ENCODE measurements at places on chromosomes 7 and 10.

GRCh38 chr7:54111814-54112511 is 430.2 kb upstream of the VSTM2A start:
- DNase-seq = no peak

DNA sequence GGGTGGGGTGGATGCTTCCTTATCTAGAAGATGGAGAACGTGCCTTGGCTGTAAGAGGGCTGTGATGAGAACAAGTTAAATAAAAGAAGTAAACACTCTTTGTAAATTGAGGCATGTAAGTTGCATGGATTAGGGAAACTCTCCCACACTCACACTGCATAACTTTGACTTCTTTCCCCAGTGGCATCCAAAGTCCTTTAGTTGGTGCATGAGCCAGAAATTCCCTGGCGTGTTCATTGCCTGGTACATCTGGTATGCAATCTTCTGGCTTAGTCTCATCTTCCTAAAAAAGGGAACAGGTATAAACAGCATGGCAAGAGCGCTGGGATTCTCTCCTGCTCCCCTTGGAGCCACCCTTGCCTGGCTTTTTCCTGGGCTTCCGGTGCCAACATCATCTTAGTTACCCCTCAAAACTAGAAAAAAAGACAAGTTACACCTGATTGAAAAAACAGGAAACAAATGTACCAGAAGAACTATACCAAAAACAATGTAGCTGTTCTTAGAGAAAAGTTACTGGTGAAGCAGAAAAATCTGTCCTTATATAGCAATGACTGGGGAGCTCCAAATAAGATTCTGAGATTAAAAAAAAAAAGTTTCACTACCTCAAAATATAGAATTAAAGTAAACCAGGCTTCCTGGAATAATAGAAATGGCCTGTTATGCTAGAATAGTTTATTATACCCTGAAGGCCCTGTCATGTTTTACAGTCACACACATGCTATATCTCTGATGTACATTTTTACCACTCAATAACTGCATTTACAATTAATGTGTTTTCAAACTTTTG is 9.9 kb downstream of the RP9 start:
- no peak for DNase-seq

GRCh38 chr10:66940965-66941364 is 15.1 kb downstream of the LRRTM3 start:
- no peak for DNase-seq

- DNase-seq = no peak
Observed at GRCh38 chr10:75049316-75050148, 61.9 kb upstream of the SAMD8 start.

- no peak for DNase-seq
Observed at GRCh38 chr7:77306231-77307067, 106.8 kb upstream of the FGL2 start.

DNA sequence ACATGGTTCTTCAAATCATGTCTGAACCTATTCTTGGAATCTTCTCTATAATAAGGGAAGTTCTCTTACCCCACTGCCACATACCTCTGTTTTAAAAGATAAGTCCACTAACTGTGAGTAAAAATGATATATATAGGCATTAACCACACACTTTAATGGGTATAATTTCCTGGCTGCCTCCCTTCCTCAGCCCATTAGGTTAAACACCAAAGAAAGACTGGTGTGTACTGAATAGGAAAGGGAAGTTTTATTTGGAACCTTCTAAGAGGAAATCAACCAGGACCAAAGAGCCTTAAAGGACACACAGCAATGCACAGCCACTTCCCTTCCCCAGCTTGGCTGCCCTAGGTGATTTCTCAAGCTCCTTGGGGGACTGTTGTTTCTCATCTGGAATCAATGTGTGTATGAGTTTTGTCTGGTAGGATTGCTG is 5.0 kb upstream of the WBP1L start:
- DNase-seq = no peak

DNA sequence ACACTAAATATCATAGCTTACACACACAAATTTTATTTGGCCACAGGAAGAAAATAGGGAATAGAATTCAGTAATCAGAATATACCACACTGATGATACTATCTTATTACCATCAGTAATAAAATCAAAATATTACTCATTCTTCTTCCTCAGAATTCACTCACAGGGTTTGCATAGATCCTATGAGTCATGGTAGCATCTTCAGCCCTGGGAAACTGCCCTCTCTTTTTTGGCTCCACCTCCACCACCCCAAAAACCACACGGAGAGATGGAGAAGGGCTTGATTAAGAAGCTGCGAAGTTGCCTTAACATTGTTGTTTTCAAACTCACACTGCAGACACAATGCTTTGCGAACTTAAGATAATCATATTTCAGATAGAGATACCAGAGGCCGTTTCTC is 154.1 kb upstream of the AHR start:
- peak; percentile 28 for DNase-seq

DNA sequence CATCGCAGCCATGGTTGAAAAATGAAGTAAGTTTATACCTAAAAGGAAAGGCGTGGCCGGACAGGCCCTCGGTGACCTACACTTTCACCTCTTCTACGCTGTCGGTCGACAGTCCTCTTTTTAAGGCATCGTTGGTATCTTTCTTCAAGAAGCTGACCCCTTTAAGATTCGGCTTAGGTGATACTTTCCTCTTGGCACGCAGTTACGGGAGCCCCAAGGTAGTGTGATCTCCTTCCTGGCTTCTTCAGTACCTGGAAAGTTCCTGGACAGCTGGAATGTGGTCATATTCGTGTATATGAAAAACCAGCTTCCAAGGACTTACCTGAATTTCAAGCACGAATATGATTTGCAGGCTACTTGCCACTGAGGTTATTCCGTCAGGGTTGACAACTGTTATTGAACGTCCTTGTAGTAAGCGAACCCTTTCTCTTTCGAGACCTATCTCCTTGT is 885 bp upstream of the SYPL1 start:
- DNase-seq = peak; percentile 23

DNA sequence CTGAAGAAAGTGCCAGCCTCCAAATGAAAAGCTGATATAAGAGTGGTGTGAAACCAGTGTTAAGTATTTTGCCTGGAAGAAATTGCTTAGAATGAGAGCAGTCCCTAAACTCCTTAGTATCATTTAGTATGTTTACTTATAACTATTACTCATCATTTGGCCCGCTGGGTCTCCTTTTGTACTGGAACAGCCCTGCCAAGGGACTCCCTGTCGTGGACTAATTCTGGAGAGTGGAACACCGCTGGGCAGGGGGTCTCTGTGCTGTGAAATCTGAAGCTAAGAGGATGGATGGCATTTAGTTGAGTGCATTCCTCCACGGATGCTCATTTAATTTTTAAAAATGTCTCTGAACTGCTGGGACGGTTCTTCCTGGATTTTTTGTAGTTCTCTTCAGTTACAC is 889.9 kb upstream of the C7orf33 start:
- no peak for DNase-seq

- DNase-seq = no peak
Observed at GRCh38 chr10:14438057-14438456, 107.3 kb upstream of the FRMD4A start.

- no peak for DNase-seq
Observed at GRCh38 chr10:6600224-6600987, 20.3 kb upstream of the PRKCQ start.

DNA sequence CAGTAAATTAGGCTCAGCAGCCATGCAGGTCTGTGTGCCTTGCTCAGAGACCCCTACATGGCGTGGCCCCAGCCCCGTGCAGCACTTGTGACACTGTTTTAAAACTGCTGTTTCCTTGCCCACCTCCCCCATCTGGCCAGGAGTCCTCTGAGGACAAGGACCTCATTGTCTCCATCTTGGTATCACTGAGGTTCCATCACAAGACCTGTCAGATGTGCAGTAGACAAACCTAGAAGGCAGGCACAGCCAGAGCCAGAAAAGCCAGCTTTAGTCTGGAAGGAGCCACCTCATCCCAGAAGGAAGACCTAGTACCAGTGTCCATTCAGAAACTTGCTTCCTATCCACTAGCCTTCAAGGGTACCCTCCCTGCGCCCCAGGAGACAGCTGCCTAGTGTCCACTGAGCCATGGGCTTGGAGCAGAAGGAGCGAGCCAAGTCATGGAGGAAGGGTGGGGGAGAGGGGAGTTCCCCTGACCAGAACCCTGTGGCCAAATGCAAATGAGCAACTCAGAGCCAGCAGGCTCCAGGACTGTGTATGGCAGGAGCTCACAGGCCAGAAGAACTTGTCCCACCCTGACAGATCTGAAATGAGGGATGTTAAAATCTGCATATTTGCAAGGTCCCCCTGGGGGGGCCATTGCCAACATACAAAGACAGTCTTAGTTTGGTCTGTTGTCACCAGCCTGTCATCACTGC is 176.1 kb downstream of the SH3PXD2A start:
- no peak for DNase-seq

GRCh38 chr10:5719546-5719945 is 34.9 kb downstream of the TASOR2 start:
- no peak for DNase-seq

DNA sequence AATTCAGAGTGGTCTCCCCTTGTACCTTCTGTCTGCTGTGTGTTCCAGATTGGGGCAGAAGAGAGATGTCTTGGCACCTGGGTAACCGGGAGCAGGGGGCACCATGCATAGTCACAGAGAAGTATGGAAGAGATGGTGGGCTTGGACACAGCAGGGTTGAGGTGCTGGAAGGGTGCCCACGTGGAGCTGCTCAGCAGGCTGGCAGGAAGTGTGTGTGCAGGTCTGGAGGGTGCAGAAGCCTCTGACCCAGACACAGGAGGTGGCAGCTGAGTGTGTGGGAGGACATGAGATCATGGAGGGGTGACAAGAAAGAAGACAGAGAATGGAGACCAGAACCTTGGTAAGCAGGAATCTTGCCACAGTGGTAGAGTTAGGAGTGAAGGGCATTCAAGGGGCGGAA is 42.3 kb upstream of the DUSP5 start:
- no peak for DNase-seq

GRCh38 chr10:119669331-119669730 is 18.2 kb downstream of the BAG3 start:
- no peak for DNase-seq

- no peak for DNase-seq
Observed at GRCh38 chr7:154910125-154910524, 92.8 kb downstream of the PAXIP1 start.

DNA sequence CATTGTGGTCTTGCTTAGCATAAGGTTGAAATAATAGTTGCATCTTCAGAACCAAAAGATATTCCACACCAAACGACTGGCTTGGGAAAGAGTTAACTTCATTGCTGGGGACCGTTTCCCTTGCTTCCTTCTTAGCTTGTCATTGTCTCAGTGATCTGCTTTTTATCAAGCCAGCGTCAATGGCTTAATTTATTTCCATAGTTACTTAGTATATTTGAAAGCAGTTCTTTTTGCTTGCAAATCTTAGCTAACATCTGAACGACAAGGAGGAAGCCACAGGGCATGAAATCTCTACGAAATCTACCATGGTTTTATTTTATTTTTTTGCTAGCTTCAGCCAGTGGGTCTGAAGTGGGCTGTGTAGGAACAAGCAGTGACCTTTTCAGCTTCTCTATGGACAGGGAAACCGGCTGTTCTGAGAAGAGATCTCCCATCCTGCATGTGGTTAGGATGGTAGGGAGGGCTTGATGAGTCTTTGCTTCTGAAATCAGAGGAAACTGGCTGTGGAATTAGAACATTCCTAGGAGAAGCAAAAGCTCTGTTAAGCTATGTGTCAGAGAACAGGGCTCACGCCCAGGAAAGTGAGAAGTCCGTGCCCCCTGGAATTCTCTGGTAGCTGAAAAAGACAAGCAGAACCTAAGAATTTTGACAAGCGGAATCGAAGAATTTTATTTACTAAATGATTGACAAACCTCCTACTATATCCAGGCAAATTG is 8.0 kb downstream of the SLC18A2 start:
- no peak for DNase-seq

DNA sequence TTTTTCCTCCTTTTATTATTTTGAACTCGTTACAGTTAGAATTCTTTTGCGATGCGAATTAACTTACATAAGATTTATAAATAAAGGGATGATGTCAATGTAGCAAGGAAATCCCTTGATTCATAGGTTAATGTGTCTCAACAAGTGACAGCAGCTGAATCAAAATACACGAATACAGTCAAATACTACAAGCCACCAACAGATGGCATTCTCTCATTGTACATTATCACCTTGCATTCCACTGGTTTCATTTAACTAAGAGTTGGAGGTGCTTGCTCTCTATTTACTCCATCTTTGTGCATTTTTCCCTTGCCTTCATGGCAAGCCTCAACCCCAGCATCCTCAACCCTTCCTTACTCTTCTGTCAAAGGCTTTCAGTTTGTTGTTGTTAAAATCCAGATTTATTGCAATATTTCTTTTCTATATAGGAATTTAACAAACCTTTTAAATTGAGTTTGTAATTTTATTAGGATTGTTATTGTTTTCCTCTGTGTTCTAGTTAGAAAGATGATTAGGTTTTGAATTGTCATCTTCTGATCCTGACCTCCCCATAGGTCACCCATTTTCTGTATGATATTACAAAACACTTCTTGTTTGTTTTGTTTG is 78.3 kb downstream of the SLC25A40 start:
- DNase-seq = peak; percentile 76
